ENCODE measurements at places on chromosomes 11 and 22. TPM values are rescaled to one million over a fixed set of nuclear protein-coding genes. Genes with fewer than 3 reads are reported as not detected.

DNA sequence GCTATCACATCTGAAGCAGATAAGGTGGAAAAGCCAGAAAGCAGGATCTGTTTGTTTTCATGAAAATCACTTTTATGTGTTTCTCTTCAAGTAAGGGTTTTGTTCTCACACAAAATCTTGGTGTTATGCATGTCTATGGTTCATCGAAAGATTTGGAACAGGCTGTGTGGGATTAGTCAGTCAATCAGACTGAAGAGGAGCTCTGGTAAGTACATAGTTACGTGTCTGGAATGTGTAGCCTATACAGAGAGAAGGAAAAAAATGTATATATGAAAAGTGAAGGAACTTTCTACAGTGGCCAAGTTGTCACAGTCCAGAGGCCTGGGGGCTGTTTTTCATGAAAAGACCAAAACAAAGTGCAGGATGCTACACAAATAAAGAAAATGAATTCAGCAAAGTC is 156.7 kb downstream of the CNTN5 start:
- no peak for DNase-seq

GRCh38 chr11:953512-953911 is 27.8 kb downstream of the AP2A2 start:
- no peak for DNase-seq

MPEG1 gene
- total RNA-seq = not detected

DNA sequence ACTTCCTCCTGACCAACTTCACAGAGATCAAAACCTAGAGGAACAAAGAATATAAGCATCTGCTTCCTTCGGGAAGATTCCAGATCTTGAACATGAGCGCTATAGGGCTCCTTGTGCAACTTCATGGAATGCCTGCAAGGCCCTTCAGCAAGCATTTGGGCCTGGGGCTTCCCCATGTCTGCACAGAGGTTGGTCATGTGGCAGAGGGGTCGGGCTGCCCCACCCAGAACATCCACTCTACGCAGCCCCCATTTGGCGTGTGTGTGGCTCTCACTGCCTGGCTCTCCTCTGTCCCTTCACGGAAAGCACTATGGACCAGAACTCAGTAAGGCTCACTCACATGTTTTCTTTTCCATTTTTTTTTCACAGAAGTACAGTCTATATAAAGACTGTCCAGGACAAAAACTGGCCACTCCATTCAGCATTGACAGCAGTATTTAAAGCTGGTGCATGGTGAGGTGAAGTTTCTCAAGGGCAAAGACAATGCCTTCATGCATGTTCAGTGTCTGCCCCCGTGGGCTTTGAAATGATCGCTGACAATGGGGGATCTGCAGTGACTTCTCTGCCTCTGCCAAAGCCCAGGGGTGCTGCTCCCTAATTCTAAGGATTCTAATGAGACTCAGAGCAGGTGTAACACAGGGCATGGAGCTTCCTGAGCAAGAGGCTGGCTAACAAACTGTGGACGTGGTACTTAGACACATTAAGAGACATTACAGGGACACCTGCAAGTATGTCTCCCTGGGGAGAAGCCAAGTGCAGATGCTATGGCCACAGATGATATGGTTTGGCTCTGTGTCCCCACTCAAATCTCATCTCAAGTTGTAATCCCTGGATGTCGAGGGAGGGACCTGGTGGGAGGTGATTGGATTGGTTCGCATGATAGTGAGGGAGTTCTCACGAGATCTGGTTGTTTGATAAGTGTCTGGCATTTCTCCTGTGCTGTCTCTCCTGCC is 66.5 kb upstream of the PITPNB start:
- DNase-seq = no peak

PANX3 gene
- total RNA-seq = not detected

MEI1 gene
- total RNA-seq = 0.35 TPM

GRCh38 chr22:27581688-27582087 is 219.9 kb downstream of the MN1 start:
- no peak for DNase-seq

SPDYC gene
- total RNA-seq = not detected

DNA sequence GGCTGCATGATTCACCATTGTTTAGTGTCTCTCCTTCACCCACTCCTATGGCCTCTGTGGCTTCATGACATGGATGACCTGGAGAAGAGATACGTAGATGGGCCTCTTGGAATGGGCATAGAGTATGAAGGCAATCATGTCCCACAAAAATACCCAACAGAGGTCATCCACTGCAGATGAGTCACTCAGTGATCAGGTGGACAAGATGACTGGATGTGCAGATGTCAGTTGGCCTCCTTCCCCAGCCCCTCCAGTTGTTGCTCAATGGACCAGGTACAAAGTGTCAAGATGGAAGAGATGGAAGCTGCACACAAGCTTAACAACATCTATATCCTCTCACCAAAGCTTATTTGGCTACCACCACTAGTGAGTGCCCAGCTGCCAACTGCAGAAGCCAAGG is 41.0 kb upstream of the CLPB start:
- DNase-seq = no peak

- no peak for DNase-seq
Measured at GRCh38 chr11:118251858-118252652, at the start of gene MPZL3. TSS of gene MPZL3 (minus strand) at chr11:118252365. CDS start at chr11:118252294, 71 bp downstream.

- peak; percentile 99 for DNase-seq
Measured at GRCh38 chr11:12042215-12042676, 33.8 kb upstream of the DKK3 start.

USP2 gene
- 0.63 TPM for total RNA-seq

APOL4 gene
- not detected for total RNA-seq

DNA sequence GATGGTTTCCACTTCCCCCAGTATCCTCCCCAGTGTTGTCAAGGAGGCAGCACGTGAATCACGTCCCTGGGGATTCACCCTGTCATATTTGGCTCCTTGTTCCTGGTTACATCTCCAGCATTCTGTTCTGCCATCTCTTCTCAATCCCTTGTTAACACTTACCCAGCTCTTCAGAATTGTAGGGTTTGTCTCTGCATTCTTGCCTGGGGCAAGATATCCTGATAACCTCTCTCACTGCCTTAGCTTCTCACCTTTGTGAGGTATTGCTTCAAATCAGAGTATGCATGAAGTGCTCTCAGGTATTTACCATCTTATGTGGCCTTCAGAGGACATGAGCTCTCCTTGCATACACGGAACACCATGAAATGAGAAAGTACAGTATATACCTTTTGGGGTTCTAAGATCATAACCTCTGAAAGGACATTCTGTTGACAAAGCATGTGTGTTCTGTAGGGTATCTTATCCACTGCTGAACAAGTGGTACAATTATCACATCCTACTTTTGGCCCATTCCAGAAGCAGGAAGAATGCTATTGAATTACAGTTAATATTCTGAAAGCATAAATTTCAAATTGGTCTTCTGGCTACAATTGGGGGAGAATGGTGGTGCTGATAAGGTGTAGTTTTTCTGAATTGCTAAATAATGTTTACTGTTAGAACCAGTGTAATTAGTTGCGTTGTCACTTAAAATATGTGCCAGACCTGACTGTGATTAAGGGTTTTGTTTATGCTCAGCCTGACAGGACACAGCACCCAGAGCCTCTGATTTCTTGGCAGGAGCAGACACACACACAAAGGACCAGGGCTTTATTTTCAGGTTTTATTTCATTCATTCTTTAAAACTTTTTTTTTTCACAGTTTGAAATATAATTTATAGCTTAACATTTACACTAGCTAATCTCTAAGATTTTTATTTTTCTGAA is 32.7 kb downstream of the VSTM5 start:
- DNase-seq = no peak

DNA sequence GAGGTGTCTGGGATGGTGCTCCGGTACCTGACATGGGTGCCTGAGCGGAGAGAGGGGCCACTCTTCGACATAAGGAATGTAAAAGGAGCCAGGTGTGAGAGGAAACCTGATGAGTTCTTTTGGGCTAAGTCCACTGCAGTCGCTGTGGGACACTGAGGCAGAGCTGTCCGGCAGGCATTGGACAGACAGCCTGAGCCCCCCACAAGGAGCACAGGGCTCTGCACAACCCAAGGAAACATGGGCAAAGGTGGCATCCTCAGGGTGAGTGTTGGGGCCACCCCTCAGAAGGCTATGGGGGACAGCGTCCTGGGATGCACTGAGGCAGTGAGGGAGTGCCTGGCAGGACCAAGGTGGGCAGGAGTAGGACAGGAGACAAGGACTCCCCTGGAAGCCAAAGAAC is 57.7 kb upstream of the EMID1 start:
- no peak for DNase-seq

DNA sequence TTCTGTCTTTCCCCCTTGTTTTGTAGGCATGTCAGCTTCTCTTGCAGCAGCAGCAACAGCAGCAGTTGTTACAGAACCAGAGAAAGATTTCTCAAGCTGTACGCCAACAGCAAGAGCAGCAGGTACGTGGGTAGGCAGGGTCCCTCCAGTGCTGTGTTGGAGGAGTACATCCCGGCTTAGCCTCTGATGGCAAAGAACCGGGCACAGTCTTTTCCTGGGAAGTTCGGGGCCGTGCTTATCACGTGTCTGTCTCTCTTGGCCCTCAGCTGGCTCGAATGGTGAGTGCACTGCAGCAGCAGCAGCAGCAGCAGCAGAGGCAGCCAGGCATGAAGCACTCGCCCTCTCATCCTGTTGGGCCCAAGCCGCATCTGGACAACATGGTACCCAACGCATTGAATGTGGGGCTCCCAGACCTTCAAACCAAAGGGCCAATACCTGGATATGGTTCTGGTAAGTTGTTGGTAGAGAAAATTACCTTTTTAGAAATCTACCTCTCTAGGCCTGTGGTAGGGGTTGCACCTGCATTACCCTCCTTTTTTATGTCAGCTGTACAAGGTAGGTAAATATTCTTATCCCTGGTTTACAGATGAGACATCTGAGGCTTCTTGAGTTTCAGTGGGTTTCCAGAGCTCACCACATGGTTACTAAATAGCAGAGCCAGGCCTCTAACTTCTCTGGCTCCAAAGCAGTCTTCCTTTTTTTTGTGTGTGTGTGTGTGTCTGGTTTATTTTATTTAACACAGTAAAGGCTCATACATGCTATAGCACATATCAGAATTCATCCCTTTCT is 45.2 kb upstream of the ADSL start:
- DNase-seq = no peak

GRCh38 chr11:60910281-60910687 is 3.7 kb upstream of the TMEM109 start:
- DNase-seq = no peak

DNA sequence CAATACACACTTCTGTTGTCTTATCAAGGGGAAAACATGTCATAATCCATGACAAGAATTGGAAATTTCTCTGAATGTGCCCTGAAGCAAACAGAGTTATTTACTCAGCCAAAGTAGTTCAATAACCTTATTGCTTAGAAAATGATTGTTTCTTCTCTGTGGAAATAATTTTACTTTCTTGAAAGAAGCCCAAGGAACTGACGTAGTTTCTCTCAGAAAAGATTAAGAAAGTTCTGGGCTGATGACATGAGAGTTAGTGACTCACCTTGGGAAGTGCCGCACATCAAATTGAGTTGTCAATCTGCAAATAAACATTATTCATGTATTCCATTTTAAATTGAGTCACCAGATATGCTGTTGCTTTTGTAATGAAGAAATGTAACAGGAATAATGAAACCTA is 418.6 kb upstream of the LRRC4C start:
- DNase-seq = no peak

DNA sequence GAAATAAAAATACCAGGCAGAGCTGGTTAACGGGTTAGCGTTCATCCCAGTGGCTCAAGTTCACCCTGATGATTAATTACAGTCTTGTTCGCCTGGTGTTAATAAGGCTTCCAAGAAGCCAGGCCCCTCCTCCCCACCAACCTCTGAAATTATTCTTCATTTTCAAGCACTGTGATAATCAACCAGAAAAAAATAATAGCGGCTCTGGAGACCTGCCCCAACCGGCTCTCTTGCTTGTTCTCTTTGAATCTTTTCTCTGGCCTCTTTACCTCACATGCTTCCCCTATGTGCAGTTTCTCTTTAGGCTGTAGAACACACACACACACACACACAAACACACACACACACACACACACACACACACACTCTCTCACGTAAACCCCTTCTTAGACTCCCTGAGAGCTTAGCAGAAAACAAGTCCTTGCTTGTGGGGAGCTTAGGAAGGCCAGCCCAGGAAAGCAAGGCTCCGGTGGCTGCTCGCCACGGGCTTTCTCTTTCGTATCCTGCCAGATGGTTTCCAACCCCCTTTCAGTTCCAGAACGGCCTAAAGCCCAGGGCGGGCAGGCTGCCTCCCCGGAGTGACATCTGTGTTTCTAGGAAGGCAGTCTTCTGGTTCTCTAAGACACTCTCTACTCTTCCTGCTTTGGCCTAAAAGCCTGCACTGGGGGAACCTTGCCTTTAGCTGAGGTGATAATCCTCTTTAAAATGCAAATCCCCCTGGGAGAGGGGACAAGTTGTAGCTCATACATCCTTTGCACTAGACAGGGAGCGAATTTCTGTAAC is 106.4 kb upstream of the SESN3 start:
- DNase-seq = no peak

GRCh38 chr11:57359396-57359795 is 21.2 kb downstream of the P2RX3 start:
- DNase-seq = no peak

DNA sequence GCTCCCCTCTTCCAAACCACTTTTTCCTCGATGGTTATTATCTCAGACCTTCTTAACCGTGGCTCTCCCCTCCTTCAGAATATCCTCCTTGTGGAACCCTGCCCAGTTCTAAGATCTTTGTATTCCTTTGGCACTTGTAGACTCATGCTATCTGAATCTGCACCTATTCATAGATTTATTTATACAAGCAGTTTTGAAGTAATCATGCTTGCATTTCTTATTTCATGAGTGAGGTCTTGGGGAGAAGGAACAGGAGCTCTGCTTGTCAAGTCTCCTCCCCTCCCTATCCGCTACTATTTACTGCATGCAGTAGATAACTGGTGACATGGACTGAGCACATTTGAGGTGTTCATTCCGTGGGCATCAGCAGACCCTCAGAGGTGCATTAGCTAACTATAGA is 5.4 kb upstream of the MADD start:
- no peak for DNase-seq
